ENCODE measurements at places on chromosomes 13 and 19.

DNA sequence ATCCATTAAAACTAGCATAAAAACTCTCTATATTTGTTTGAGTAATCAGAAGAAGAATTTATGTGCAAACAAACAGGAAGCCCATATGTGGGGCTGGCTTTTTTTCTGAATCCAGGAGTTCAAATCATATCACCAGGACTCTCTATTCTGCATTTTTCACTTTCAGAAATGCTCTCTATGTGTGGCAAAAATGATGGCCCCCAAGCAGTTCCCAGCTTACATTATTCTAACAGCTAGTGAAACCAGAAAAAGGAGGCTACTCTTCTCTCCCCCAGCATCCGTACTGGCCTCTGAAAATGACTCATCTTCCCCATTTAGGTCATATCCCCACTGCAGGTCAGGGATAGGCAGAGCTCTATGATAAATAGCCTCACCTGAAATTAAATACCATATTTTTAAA lies 20.4 kb downstream of the RBM26 start:
- peak; percentile 30 for DNase-seq

- no peak for DNase-seq
Observed at GRCh38 chr13:61144301-61144700, 271.3 kb downstream of the PCDH20 start.

DNA sequence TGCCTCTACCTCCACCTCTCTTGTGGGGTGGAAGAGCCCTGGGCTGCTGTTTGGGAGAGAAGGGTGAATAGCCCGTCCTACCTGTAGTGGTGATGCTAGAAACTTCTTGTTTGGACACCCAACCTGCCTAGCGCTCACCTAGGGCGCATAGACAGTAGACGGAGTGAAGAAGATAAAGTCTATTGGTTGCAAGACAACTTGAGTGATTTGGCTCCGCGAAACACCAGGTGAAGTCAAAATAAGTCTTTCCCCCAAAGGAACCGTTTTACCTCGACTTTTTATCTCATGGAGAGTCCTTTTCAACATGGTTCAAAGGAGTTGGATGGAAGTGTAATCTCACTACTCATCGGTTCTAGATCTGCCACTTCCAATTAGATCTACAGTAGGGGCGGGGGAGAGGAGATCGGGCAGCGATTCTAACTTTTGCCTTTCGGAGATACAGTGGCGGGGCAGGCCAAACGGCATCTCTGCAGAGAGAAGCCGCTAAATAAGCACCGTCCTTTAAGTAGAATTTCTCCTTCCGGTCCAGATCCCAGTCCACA lies 694 bp upstream of the ZIC5 start:
- no peak for DNase-seq

DNA sequence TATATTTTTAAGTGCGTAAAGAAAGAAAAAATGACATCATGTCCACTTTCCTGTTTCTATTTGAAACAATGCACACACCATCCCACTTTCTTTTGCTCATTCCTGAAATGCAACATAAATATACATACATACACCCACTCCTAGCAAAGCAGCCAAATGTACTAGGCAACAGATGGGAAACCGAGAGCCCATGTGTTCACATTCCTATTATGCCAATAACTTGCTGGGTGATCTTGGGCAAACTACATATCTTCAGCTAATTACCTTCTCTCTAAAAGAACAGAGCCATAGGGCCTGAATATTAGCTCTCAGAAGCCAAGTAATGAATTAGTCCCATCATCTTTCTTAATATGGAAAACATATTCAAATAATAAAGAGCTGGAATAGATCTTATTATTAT lies 610.6 kb upstream of the ATXN8OS start:
- no peak for DNase-seq

DNA sequence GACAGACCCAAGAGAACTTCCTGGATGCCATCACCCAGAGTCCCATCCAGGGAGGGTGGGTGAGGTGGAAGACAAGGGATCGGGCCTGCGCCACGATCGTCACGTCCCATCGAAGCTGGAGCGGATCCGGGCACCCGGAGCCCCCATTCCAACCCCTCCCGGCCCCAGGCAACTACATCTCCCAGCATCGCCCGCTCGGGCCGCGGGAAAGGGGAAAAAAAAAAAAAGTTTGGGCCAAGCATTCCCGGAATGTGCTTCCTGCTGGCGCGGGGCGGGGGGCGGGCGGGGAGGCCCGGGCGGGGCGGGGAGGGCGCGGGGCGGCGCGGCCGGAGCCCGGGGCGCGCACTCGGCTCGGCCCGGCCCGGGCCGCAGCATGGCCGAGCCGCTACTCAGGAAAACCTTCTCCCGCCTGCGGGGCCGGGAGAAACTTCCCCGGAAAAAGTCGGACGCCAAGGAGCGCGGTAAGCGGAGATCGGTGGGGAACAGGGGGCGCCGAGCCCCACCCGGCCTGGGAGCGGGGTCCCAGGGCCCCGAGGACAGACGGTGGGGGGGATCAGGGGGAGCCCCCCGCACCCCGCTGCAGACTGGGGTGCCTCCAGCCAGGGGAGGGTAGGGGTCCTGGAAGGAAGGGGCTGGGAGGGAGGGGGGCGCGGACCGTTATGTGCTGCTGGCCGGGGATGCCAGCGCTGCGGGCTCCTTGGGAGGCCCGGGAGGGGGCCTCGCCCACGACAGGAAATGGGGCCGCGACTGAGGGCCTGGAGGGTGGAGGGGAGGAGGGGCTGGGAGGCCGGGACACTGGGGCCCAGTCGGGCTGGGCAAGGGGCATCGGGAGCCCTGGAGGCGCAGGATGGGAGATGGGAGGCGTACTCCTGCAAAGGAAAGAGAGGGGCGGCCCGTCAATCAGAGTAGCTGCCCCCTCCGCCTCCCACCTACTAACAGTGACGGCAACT lies at the start of gene SYDE1:
Gene SYDE1, plus strand, starts transcription at position 341 of the 950 bp plus-strand sequence. Its CDS starts 33 bp downstream, at position 374.
- DNase-seq: no peak

GRCh38 chr13:28355822-28356371 lies 139.0 kb downstream of the FLT1 start:
- peak; percentile 7 for DNase-seq

GRCh38 chr13:113324398-113324797 lies 27.4 kb downstream of the LAMP1 start:
- DNase-seq: no peak

- no peak for DNase-seq
Observed at GRCh38 chr13:36713887-36714286, 40.1 kb downstream of the SERTM1 start.

DNA sequence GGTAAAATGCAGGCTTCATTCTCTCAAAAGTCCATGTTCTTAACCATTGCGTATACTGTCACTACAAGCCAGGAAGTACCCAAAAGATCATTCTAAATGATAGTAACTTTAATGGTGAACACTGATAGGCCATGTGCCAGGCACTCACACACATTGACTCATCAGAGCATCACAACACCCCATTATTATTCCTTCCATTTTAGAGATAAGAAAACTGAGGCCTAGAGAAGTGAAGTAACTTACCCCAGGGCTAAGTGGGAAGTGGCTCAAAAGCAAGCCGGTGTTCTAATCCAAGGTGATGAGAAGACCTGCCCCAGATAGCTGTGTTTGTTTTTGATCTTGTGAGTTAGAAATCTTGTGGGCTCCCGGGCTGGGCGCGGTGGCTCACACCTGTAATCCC lies 1.4 kb upstream of the PHLDB3 start:
- no peak for DNase-seq

DNA sequence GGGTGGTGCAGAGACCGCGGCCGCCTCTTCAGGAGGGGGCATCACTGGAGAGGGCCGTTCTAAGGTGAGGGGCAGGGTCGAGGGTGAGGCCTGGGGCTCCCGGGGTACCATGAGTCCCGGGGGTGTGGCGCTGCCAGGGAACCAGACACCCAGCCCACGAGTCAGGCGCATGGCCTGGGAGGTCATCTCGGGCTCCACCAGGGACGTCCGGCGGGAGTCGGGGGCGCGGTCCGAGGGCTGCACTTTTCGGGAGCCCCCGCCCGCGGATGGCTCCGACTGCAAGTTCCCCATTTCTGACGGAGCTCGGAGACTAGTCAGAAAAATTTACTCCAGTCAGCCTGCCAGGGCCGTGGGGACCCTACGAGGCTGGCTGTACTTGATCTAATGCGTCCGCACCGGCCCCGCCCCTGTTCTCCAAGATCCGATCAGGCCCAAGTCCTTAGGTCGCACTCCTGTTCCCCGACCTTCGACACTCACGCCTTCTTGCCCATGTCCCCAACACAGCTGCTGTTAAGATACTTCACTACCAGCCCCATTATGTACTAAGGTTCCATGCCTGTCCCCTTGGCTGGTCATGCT lies 774 bp downstream of the GGN start:
- no peak for DNase-seq

DNA sequence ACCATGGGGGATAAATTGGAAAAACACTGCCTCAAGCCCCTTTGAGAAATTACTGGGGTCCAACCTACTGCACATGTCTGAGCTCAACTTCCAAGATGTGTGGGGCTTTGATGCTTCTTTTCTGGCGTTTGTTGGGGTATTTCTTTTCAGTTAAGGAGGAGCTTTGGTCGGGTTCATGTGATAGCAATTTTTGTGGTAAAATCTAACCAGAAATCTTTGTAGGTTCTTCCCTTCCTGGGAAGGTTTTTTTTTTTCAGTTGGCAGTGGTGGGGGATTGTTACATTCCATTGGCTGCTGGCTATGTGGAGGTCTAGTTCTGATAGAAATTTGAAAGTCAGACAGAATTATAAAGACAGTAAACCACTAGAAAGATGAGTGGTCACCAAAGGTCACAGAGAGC lies 327.8 kb downstream of the ATP8A2 start:
- no peak for DNase-seq

DNA sequence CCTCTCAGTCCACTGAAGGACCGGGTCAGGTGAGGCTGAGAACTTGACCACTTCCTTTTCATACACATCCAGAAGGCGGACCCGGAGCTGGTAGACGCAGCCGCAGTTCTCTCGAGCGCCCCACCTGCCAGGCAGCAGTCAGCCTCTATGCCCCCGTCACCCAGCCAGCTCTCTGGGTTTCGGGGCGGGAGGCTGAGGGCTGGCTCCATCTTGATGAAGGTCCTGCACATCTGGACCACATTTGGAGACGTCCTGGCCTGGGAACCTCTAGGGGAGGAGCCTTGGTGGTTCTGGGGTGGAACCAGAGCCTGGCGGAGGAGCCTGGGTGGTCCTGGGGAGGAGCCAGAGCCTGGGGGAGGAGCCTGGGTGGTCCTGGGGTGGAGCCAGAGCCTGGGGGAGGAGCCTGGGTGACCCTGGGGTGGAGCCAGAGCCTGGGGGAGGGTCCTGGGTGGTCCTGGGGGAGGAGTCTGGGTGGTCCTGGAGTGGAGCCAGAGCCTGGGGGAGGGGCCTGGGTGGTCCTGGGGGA lies 14.3 kb downstream of the MRPS12 start:
- DNase-seq: no peak

- DNase-seq: no peak
Observed at GRCh38 chr19:49788857-49789256, 22.1 kb downstream of the AP2A1 start.

- no peak for DNase-seq
Observed at GRCh38 chr13:98254513-98254912, 77.4 kb upstream of the RNF113B start.

DNA sequence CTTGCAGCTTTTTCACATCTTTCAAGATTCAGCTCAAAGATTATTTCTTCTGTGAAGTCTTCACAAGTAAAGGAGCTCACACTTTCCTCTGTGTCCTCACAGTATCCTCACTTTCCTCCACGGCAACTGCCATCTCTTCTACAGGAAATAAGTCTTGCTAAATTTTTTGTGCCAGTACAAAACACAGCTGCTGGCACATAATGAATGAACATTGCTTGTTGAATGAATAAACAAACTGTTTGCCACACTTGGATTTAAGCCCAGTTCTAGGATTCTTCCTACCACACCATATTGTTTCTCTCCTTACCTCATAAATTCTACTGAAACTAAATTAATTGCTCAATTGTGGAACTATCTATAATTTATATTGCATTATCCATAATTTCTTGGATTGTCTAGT lies 59.5 kb downstream of the RAP2A start:
- DNase-seq: no peak

DNA sequence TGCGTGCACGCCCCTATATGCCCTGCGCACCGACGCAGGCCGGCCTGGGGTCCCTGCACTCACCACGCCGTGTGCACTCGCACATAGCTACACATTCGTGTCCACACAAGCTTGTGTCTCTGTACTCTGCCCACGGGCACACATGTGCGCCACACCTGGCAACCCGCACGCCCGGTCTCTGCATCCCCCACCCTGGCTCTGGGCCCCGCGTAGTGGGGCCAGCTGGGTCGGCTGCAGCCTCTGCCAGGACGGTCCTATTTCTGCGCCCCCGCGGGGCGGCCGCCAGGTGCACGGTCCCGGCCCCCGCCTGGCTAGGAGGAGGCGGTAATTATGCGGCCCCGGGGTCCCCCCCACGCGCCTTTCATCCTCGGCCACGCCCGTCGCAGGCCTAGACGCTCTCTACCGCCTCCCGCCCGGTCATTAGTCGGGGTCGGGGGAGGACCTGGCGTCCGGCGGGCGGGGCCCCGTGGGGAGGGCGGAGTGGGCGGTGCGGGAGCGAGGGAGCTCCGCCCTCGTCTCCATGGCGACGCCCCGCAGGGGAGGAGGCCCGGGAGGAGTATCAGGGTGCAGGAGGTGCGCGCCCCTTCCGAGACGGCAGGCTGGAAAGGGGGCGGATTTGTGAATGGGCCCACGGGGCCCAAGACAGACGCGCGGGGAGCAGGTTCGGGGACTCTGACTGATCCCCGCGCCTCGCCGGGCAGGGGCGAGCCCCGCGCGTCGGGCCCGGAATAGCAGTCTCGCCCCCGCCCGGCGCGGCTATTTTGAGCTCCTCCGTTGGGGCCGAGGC lies 2.8 kb upstream of the CIRBP start:
- peak; percentile 93 for DNase-seq

DNA sequence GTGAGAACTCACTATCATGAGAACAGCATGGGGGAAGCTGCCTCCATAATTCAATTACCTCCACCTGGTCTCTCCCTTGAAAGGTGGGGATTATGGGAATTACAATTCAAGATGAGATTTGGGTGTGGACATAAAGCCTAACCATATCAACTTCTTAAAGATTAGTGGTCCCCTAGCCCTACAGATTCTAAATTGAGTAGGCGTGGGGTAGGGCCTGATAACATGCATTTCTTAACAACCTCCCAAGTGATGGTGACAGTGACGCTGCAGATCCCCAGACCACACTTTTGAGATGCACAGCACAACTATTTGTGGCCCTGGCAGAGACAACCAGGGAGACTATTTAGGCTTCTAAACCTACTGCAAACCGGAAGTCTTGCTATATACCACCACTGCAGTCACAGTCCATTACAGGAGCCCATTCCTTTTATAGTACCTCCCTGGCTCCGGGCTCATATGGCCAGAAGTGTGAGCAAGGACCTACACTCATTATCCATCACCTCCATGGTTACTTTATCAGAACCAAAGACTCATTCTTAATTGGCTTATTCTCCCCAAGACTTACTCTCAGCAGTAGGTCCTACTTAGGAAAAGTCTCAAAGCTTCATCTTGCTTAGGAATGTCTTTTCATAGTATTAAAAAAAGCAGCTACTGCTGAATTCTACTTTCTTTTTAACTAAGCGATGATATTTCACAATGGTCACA lies 2.1 kb upstream of the DPY19L3 start:
- no peak for DNase-seq

- DNase-seq: peak; percentile 44
Observed at GRCh38 chr19:48997972-48998371, 4.3 kb downstream of the RUVBL2 start.

DNA sequence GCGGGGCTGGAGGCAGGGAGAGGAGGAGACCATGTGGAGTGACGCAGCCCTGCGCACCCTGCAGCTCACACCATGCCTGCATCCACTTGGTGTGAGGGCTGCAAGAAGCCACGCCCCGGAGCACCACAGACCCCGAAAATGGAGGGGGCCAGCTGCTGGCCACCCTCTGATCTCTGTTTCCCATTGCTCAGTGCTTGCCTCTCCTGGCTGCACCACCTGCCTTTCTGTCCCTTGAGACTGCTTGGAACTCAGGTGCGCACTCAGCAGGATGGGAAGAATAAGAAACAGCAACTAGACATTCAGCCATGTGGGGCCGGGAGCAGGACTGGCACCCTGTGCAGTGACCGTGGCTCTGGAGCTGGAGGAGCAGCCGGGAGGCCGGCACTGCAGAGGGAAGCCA lies 64.0 kb downstream of the ANKRD10 start:
- no peak for DNase-seq

Data from CD4-positive, alpha-beta T cell treated with Interleukin-17A for 1 hour (primary cell).